Activated naive CD4-positive, alpha-beta T cell treated with anti-CD3 and anti-CD28 coated beads for 36 hours (primary cell): ENCODE measurements at places on chromosomes 12 and 14. TPM values are rescaled to one million over a fixed set of nuclear protein-coding genes. Genes with fewer than 3 reads are reported as not detected.

- no peaks in the 10 kb centered on the region for H3K36me3 ChIP-seq
- H3K27me3 ChIP-seq, result no peaks in the 10 kb centered on the region
- no peak for DNase-seq
These were observed 103.1 kb downstream of the HELB start for GRCh38 chr12:66405395-66405794.

DNA sequence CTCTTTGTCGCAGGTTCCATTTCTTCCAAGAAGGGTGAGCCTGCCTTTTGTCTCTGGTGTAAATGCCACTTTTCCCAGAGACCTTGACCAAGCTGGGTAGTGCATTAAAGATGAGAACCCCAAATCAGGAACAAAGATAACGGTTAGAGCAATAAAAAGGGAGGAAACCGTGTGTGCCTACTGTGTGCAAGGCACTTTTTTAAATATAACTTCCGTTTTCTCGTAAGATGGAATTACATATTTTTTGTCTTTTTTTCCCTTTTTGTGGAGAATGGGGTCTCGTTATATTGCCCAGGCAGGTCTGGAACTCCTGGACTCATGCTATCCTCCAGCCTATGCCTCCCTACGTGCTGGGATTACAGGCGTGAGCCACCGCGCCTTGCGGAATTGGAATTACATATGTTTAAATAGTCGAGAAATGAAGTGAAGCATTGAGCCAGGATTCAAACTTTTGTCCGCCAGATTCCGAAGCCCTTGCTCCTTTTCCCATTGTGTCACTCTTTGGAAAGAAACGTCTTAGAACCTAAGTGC, 506 bp upstream of the NABP2 start:
- peaks cover 12% of the 10 kb centered on the region for H3K36me3 ChIP-seq
- H3K4me3 ChIP-seq, result peak overlapping the region; percentile 99
- peak overlapping the region; percentile 93 for H3K27ac ChIP-seq
- DNase-seq, result no peak
- no peaks in the 10 kb centered on the region for H3K27me3 ChIP-seq

GRCh38 chr12:114684098-114684869, at the start of gene TBX3:
TSS of gene TBX3 (minus strand) at chr12:114684175. CDS start at chr12:114683200, 975 bp downstream.
- peaks cover 4% of the 10 kb centered on the region for H3K36me3 ChIP-seq
- peak within 1 kb of the TSS; percentile 73 for H3K4me3 ChIP-seq
- no peak within 1 kb of the TSS for H3K27ac ChIP-seq
- peak; percentile 79 for DNase-seq

DNA sequence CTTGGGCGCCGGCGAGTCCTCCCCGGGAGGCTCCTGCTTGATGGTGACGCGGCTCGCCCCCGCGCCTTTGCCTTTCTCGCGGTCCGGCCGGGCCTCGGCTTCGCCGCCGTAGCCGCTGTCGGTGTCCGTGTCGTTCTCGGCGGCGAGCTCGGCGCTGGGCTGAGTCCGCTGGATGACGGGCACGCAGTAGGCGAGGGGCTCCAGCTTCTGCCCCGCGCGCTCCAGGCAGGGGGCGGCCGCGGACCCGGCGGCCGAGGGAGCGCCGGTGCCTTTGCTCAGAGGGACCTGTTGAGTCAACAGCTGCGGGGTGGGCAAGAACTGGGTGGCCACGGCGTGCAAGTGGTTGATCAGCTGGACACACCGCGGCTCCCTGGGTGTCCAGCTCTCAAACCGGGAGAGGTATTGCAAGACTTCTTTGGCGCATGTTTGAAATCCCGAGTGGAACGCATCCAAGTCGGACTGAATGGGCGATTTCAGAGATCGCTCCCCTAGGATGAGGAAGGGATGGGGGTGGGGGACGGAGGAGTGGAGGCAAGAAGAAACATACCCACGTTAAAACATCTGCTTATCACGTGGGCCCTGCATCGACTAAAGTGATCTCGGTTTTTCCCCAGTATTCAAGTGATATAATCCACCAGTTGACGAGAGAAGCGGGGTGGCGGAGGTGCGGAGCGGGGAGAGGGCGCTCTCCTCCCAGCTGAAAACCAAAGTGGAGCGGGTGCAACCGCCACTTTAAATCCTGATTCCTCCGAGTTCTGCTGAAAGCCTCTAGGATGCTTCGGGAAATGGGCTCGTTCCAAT, 2.0 kb downstream of the BHLHE41 start:
- H3K4me3 ChIP-seq, result peak overlapping the region; percentile 83
- H3K36me3 ChIP-seq, result no peaks in the 10 kb centered on the region
- H3K27me3 ChIP-seq, result peaks cover 68% of the 10 kb centered on the region
- no peak overlapping the region for H3K27ac ChIP-seq

GRCh38 chr14:104927901-104928300, 3.2 kb downstream of the PLD4 start:
- DNase-seq, result no peak
- H3K27me3 ChIP-seq, result no peaks in the 10 kb centered on the region
- H3K36me3 ChIP-seq, result no peaks in the 10 kb centered on the region
- no peaks in the 10 kb centered on the region for H3K4me1 ChIP-seq
- H3K27ac ChIP-seq, result no peak overlapping the region

GRCh38 chr12:74537126-74537706, 419 bp upstream of the ATXN7L3B start:
- H3K4me1 ChIP-seq, result peaks cover 42% of the 10 kb centered on the region
- H3K27me3 ChIP-seq, result no peaks in the 10 kb centered on the region
- H3K4me3 ChIP-seq, result peak overlapping the region; percentile 91
- peaks cover 41% of the 10 kb centered on the region for H3K36me3 ChIP-seq
- peak overlapping the region; percentile 97 for H3K27ac ChIP-seq

GRCh38 chr12:39011166-39011565, 105.8 kb upstream of the CPNE8 start:
- no peaks in the 10 kb centered on the region for H3K4me1 ChIP-seq
- no peaks in the 10 kb centered on the region for H3K27me3 ChIP-seq
- DNase-seq, result no peak
- no peak overlapping the region for H3K27ac ChIP-seq
- H3K4me3 ChIP-seq, result no peak overlapping the region

GRCh38 chr12:114662512-114663177, 21.3 kb downstream of the TBX3 start:
- no peaks in the 10 kb centered on the region for H3K36me3 ChIP-seq
- peak; percentile 85 for DNase-seq
- peaks cover 10% of the 10 kb centered on the region for H3K4me1 ChIP-seq
- peaks cover 44% of the 10 kb centered on the region for H3K27me3 ChIP-seq
- no peak overlapping the region for H3K27ac ChIP-seq

- peak; percentile 31 for DNase-seq
- peaks cover 18% of the 10 kb centered on the region for H3K4me1 ChIP-seq
- H3K4me3 ChIP-seq, result no peak overlapping the region
- no peak overlapping the region for H3K27ac ChIP-seq
These were observed 67.6 kb downstream of the GTF2A1 start for GRCh38 chr14:81153187-81153586.

- H3K4me3 ChIP-seq, result no peak overlapping the region
- H3K27ac ChIP-seq, result no peak overlapping the region
- no peak for DNase-seq
- no peaks in the 10 kb centered on the region for H3K27me3 ChIP-seq
- H3K36me3 ChIP-seq, result peaks cover 1% of the 10 kb centered on the region
These were observed 25.5 kb upstream of the CCDC91 start for GRCh38 chr12:28164644-28165275.

DNA sequence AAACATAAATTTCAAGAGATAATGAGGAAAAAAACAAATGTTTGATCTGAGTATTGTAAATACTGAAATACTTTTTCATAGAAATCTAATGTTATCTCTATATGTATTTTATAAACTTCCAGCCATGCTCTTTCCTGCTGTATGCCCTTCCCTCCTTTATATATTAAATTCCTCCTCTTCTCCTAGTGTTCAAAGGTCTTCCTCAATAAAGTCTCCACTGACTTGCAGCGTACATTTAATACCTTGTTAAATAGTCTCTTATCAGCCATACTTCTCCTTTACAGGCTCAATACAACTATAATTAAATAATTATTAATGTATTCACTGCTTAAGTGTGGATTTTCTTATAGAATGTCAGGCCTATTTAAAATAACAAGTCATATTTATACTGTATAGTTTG, 26.0 kb downstream of the ERGIC2 start:
- no peak overlapping the region for H3K27ac ChIP-seq
- H3K36me3 ChIP-seq, result peaks cover 19% of the 10 kb centered on the region
- DNase-seq, result no peak
- H3K4me1 ChIP-seq, result no peaks in the 10 kb centered on the region
- no peak overlapping the region for H3K4me3 ChIP-seq

DNA sequence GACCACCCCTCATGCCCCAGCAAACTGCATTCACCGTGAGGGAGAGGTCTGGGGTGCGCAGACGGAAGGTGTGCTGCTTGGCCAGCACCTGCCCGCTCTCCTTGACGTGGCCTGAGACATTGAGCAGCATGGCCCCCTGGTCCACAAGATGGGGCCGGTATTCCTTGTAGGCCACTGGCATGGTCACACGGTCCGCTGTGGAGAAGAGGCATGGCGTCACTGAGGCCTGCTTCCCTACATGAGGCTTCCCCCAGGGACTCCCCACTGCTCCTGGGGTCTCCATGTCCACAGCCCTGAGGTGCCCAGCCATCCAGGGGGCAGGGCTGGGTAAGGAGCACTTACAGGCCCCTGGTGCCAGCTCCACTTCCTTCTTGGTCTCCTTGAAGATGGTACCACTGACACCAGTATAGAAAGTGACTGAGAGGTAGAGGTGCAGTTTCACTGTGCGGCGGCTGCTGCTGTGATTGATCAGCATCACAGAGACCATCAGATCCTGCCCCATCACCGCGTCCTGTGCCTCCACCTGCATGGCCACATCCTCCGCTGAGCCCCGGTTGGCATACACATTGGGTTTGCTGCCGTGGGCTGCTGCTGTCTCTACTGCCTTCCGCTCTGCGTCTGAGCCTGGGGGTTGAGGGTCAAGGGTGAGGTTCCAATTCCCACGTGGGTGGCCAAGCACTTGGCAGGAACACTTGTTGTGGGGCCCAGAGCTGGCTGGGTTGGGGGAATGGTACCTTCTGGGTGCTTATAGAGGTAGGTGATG, 8.2 kb downstream of the TGM1 start:
- H3K27me3 ChIP-seq, result no peaks in the 10 kb centered on the region
- DNase-seq, result no peak
- H3K36me3 ChIP-seq, result peaks cover 8% of the 10 kb centered on the region
- H3K27ac ChIP-seq, result no peak overlapping the region

DNA sequence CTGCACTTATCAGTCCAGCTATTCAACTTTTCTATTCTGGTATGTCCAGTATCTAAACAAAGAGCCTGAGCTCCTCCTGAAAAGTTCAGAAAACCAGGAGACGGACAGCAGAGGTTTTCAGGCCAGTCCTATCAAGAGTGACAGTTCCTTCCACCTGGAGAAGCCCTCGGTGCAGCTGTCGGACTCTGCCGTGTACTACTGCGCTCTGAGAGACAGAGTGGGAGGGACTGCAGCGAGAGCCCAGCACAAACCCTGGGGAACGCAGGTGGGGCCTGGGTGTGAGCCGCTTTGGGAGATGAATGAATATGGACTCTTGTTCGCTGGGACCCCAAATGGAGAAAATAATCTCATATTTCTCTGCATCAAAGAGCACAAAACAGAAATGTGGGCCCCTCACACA, 329.8 kb upstream of the OR4E1 start:
- no peaks in the 10 kb centered on the region for H3K27me3 ChIP-seq
- peak overlapping the region; percentile 77 for H3K4me3 ChIP-seq
- DNase-seq, result peak; percentile 42
- peaks cover 6% of the 10 kb centered on the region for H3K36me3 ChIP-seq
- peaks cover 27% of the 10 kb centered on the region for H3K4me1 ChIP-seq
- H3K27ac ChIP-seq, result peak overlapping the region; percentile 90

- peaks cover 2% of the 10 kb centered on the region for H3K4me1 ChIP-seq
- no peaks in the 10 kb centered on the region for H3K36me3 ChIP-seq
- no peak overlapping the region for H3K4me3 ChIP-seq
- no peak for DNase-seq
These were observed 4.1 kb downstream of the CYP46A1 start for GRCh38 chr14:99688210-99688581.

DNA sequence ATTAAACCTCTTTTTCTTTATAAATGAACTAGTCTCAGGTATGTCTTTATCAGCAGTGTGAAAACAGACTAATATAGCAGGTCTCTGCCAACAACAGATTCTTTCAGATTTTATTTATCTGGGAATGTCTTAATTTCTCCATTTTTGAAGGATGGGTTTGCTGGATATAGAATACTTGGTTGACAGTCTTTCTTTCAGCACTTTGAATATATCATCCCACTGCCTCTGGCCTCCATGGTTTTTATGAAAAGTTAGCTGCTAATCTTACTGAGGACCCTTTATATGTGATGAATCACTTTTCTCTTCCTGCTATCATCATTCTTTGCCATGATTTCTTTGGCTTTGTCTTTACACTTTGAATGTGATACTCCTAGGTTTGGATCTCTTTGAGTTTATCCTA, 148.0 kb downstream of the ANO6 start:
- H3K4me1 ChIP-seq, result no peaks in the 10 kb centered on the region
- no peak overlapping the region for H3K4me3 ChIP-seq
- H3K36me3 ChIP-seq, result peaks cover 51% of the 10 kb centered on the region
- no peak for DNase-seq
- no peak overlapping the region for H3K27ac ChIP-seq
- no peaks in the 10 kb centered on the region for H3K27me3 ChIP-seq

- H3K36me3 ChIP-seq, result no peaks in the 10 kb centered on the region
- no peak overlapping the region for H3K27ac ChIP-seq
- H3K4me3 ChIP-seq, result no peak overlapping the region
- DNase-seq, result no peak
- H3K4me1 ChIP-seq, result no peaks in the 10 kb centered on the region
- peaks cover 3% of the 10 kb centered on the region for H3K27me3 ChIP-seq
These were observed 538.9 kb downstream of the SNAPC1 start for GRCh38 chr14:62301080-62301479.

The NTF3 gene
- not detected for total RNA-seq

The CLEC6A gene
- not detected for total RNA-seq

The SERPINA9 gene
- not detected for total RNA-seq

The PROX2 gene
- 0.41 TPM for total RNA-seq

The KRT73 gene
- total RNA-seq, result 1.4 TPM

The C12orf60 gene
- 2.0 TPM for total RNA-seq

The RESF1 gene
- 65.6 TPM for total RNA-seq

The EML5 gene
- 3.7 TPM for total RNA-seq

The TEX52 gene
- total RNA-seq, result not detected
